IPS-NIHi11 (cell line): ENCODE measurements at places on chromosomes 5 and 9.

DNA sequence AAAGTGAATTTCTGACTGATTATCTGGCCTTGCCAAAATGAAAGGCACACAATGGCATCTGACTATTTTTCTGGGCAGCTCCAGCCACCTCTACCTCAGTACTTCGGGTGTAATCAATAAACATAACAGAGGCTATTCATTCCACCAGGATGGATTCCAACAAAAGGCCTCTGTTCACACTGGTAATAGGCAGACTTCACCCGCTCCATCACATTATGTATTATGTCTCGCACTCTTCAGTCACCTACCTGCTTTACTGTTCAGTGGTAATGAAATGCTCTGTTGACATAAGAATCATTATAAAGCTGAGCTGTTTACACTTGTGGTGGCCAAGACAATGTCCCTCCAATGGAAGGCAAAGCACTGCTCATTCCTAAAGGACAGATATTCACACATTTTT is 1333.7 kb upstream of the WWC1 start:
- no peak for DNase-seq

- DNase-seq: no peak
Observed at GRCh38 chr5:57174890-57175510, 1.1 kb downstream of the GPBP1 start.

DNA sequence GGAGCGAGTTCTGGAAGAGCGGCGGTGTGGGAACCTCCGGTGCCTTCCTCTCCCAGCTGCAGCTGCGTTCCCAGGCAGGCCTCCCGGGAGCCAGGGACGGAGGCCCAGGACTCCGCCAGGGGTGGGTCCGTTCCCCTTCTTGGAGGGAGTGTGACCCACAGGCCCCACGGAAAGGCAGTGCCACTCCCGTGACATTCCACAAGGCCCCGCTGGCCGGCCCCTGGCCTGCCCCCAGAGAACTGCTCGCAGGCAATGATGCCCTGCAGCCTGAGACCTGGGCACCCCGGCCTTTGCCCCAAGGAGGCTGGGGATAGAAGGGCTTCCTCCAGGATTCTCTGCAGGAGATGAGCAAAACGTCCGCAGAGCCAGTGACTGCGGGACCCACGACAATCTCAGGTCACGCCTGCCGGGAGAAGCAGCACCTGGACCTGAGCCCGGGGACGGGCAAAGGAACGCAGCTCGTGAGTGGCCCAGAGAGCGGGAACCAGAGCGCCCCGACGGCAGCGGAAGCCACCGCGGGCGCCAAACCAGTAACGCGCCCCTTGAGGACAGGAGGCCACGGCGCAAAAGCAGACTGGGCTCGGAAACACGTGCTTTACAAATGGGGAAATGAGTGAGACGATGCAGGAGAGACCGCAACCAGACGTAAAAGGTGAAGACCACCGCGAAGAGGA is 9.3 kb downstream of the OBP2B start:
- peak; percentile 63 for DNase-seq

- DNase-seq: peak; percentile 28
Observed at GRCh38 chr9:107221321-107221720, 61.8 kb upstream of the RAD23B start.

- no peak for DNase-seq
Observed at GRCh38 chr5:145830594-145830993, 4.5 kb downstream of the PRELID2 start.

DNA sequence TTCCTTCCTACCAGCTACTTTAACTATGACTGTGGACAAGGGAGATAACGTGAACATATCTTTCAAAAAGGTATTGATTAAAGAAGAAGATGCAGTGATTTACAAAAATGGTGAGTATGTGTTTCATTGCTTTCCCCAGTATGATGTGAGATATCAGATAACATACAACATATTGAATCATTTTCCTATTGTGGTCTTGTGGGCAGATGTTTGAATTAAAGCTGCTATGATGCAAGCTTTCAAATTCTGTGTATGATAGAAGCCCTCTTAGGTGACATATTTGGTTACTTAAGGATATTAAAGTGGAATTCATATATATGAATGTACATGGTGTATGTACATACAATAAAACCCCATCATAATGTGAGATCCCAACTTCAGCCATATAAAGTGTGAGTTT is 59.5 kb downstream of the TEK start:
- no peak for DNase-seq

DNA sequence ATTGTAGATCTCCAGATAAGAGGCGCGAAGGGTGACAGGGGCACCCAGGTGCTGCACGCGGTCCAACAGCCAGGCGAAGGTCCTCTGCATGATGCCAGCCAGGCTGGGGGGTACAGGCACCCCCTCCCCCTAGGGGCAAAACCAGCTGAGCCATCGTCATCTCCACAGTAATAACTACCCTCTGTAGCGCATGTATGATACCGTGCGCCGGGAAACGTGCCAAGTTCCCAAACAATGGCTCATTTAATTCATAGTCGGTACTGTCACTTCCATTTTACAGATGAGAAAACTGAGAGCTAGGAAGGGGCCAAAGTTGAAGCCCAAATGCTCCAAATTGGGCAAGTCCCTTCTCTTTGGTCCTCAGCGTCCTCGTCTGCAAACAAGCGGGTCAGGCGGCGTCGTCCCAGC is 1.5 kb downstream of the KIF12 start:
- no peak for DNase-seq

GRCh38 chr5:33364406-33364805 is 76.4 kb upstream of the TARS1 start:
- no peak for DNase-seq

DNA sequence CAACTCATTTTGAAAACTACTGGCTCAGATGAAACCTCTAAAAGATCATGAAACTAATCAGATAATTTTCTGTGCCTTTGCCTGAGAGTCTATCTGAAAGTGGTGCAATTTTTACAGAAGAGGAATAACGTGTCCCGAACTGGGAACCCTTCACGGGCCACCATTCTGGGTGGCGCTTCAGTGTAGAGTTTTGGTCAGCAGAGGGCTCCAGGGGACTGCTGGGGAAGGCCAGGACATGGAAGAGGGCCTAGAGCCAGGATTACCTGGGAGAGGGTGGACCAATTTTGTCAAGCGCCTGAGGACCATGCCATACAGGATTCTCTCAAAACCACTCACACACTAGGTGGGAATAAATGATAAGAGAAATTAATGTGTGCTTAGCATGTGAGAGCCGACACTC is 49.7 kb upstream of the PLEKHG4B start:
- DNase-seq: peak; percentile 52

- DNase-seq: no peak
Observed at GRCh38 chr9:137369911-137370764, 52.8 kb downstream of the EXD3 start.

DNA sequence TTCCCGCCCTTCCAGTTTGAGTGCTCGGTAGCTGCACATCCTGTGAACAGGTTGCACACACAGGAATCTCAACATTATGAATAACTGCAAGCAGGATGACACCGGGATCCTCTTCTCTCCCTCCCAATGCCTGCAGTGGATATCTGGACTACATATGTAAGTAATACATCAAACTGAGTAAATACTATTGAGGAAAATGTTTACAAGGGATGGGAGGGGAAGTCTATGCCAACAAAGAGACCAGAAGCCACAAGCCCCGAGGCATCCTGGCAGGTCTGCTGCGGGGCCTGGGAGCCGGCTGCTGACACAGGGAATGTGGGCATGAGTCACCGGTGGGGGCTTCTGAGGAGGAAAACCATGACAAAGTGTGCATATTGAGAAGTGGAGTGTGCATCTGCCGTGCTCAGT is 8.6 kb upstream of the ANKRD33B start:
- no peak for DNase-seq

GRCh38 chr5:43061352-43062075 is 21.4 kb upstream of the ANXA2R start:
- DNase-seq: no peak

- DNase-seq: no peak
Observed at GRCh38 chr9:104269996-104270963, 176.2 kb downstream of the SMC2 start.

DNA sequence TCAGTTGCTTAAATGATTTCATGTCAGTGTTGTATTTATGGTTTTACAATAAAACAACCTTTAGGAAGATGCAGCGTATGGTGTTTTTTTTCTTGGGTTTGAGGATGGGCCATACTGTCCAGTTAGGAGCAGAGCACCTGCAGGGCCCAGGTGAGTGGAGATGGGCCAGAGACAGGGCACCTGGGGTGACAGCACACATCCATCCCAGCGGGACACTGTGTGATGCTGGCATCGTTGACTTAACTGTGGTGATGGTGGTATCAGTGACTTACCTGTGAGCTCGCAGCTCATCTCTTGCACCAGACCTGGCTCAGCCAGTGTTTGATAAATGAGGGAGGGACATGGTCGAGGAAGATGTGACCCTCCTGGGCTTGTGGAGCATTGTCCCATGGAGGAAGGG is 21.6 kb downstream of the AMBP start:
- no peak for DNase-seq

GRCh38 chr5:166401391-166401790 is 1890.1 kb upstream of the WWC1 start:
- no peak for DNase-seq
